M059J (cell line): ENCODE measurements at places on chromosomes 5 and 9.
A peak's percentile ranks its signal among the peaks of the same experiment; 100 is the strongest.

DNA sequence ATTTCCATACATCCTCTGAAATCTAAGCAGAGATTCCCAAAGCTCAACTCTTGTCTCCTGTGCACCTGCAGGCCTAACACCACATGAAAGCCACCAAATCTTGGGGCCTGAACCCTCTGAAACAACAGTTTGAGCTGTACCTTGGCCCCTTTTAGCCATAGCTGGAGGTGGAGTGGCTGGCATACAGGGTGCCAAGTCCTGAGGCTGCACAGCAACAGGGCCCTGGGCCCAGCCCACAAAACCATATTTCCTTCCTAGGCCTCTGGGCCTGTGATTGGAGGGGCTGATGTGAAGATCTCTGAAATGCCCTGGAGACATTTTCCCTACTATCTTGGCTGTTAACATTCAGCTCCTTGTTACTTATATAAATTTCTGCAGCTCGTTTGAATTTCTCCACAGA, 26.5 kb downstream of the DOCK2 start:
- DNase-seq, result no peak

- no peak for DNase-seq
Observed at GRCh38 chr5:111310711-111311620, 86.8 kb downstream of the CAMK4 start.

GRCh38 chr9:37963936-37964739, 60.2 kb upstream of the SLC25A51 start:
- peak; percentile 90 for DNase-seq

DNA sequence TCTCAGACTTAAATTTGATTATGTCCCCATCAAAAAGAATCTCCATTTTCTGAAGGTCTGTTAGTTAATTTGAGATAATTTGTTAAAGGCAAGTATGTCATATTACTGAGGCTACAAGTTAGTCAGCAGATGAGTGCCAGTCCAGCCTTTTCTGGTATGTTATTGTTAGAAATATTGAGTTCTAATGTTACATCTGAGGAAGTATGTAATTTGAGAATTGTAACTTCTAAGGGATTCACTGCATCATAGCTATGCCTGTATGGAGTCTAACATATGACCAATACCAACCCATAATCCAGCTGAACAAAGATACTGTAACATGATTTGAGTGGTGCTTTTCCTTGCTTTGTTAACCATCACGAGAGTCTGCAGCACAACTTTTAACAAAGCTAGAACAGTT, 13.9 kb downstream of the SLC23A1 start:
- no peak for DNase-seq

DNA sequence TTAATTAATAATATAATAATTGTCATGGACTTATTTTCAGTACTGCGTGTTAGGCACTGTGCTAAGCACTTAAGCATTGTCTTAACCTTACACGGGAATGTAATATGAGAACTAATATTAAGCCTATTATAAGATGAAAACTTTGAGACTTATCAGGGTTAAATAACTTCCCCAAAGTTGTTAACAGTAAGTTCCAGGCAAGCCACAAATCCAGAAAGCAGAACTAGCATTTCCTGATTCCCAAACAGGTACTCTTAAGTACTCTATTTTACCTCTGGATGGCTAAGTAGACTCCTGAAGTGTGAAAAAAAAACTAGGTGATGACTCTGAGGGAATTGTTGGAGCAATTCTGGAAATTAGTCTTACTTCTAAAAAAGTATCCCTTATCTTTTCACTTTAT, 23.8 kb downstream of the GABRG2 start:
- no peak for DNase-seq

DNA sequence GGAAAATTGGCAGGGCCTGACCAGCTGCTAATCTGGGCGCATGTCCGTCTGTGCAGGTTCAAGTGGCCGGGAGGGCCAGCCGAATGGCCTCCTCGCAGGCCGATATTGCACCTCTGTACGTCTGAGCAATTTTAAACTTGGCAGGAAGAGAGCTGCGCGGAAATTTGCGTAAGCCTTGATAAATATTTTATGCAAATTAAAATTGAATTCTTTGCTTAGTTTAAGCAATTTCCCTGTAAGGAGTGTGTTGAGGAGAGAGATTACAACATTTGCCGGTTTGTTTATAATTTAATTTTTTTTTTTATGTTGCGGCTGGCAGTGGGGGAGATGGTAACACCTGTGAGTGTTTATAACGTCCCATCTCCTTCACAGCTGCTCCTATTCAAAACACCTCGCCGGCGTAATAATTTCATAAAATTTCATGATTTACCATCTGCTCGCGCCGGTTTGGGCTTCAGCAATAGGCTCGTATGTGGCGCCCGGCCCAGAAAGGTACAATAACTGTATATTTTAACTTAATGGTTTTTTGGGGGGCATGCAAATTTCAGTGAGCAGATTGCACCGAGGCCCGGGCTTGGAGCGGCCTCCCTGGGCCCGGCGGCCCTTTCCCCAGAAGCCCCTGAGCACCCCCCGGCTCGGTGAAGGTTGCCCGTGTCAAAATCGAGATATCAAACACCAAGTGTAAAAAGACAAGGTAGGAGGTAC, 269.4 kb upstream of the MVB12B start:
- no peak for DNase-seq

DNA sequence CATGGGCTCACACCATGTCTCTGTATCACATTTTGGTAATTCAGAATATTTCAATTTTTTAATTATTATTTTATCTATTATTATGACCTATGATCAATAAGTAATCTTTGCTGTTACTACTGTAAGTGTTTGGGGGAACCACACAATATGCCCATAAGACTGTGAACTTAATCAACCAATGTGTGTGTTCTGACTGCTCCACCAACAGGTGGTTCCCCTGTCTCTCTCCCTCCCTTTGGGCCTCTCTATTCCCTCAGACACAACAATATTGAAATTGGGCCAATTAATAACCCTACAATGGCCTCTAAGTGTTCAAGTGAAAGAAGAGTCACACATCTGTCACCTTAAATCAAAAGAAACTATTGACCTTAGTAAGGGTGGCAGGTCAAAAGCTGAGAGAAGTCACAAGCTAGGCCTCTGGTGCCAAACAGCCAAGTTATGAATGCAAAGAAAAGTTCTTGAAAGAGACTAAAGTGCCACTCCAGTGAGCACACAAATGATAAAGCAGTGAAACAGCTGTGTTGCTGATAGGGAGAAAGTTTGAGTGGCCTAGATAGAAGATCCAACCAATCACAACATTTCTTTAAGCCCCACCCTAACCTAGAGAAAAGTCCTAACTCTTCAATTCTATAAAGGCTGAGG, 88.7 kb downstream of the DEPDC1B start:
- no peak for DNase-seq

DNA sequence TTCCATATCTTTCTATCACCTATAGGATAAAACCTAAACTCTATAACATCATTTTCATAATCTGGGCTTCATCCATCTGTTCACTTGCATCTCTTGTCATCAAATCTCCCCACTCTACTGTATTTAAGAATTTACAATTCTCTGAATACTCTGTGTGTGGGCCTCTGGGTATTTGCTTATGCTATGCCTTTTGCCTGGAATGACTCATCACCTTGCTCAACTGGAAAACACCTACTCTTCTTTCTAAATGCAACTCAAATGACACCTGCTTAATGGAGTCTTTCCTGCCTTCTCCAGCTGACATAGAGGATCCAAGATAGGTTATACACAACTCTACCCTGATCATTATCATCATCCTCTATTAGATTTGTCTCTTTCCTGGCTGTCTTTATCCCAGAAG, 421.7 kb downstream of the SPATA31D1 start:
- DNase-seq, result peak; percentile 47

- DNase-seq, result peak; percentile 83
Observed at GRCh38 chr5:91272858-91273257, 110.3 kb downstream of the ARRDC3 start.

- DNase-seq, result no peak
Observed at GRCh38 chr5:127227881-127228280, 62.7 kb upstream of the MEGF10 start.
